ENCODE measurements at places on chromosomes 7 and 10.

DNA sequence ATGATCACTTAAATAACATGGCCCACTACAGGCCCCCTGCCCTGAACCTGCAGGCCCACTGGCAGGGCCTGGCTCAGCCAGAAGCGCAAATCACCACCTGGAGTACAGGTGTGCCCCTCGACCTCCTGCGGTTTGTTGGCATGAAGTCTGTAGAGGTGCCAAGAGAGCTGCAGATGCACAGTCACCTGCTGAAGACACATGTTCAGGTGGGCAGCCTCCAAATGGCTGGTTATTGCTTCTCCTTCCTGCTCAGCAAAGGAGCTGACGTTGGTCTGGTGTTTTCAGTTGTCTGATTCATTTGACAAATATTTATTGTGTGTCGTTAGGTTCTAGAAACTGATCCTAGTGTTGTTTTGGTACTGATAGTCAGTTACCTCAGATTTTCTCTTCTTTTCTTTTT lies 29.0 kb downstream of the DHTKD1 start:
- DNase-seq: no peak

DNA sequence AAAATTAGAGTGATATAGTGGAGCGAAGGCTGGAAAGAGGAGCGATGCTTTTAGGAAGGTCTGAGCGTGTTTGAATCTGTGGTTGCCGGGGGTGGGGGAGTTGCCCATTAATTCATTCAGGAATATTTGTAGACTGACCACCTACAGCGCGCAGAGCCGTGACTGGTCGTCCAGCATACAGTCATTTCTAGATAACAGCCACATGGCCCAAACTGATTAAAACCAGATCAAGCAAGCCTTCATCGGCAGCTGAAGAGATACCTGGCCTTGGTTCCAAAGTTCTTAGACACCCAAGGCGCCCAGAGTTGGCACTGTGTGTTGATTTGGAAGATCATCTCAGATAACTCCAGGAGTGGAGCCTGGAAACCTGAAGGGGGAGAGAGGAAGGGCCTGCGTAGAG lies 1.7 kb downstream of the PROSER2 start:
- no peak for DNase-seq

- DNase-seq: no peak
Measured at GRCh38 chr7:18675579-18675978, 180.0 kb downstream of the HDAC9 start.

GRCh38 chr10:132192991-132193665 lies 6.4 kb downstream of the DPYSL4 start:
- no peak for DNase-seq

DNA sequence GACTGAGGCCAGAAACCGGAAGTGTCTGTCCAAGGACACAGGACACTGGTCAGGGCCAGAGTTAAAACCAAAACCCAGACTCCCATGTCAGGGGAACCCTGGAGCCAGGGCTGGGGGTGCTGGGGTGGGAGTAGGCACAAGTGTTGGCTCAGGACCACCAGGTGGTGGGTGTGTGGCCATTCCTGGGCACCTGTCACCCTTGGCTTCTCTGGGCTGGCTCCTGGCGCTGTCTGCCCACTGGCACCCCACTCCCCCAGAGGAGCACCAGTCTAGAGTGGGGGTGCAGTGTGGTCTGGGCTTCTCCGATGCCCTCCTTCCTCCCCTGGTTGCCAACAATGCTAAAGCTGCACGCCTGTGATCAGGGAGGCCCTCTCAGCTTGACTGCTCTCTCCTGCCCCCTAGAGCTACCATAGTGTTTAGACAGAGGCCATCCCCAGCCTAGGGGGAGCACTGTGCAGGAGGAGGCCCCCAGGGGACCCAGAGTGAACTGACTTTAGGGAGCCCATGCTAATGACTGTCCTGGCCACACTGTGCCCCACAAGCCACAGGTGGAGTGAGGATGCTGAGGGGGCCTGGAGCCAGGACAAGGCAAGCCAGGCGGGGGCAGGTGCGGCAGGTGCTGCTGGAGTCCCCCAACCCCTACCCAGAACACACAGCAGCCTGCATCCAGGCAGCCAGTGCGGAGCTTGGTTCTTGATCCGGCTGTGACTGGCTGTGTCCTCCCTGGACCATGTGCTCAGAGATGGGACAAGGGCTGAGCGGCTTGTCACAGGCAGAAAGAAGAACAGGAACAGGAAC lies 11.0 kb downstream of the RASGEF1A start:
- DNase-seq: no peak
